ENCODE measurements at places on chromosomes 11 and 22.

GRCh38 chr22:30324014-30324730 is 2.6 kb downstream of the TBC1D10A start:
- no peak for DNase-seq

DNA sequence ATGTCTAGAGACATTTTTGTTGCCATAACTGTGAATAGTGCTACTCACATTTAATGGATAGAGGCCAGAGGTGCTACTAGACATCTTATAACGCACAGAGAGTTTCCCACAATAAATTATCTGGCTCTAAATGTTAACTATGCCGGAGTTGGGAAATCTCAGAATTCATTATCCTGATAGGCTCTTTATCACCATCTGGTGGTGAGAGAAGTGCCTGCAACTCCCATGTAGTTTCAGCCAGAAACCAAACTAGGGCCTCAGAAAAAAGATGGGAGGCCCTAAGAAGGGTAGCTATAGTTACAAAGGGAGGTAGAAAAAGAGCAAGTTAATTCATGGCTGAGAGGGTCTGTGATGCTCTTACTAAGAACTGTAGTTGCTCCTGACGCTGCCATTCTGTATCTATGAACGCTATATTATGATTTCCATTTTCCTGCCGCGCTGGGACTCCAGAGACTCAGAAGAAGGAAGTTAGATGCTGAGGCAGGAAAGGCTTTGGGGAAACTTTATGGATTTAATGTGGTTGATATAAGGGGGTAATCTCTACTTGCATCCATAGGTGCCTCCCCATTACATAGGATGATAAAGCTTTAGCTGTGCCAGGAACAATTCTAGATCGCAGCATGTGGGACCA is 22.9 kb upstream of the MRPL17 start:
- no peak for DNase-seq

- no peak for DNase-seq
Observed at GRCh38 chr11:114890038-114890437, 211.7 kb downstream of the NXPE2 start.

GRCh38 chr11:134725716-134726639 is 313.9 kb upstream of the B3GAT1 start:
- no peak for DNase-seq

DNA sequence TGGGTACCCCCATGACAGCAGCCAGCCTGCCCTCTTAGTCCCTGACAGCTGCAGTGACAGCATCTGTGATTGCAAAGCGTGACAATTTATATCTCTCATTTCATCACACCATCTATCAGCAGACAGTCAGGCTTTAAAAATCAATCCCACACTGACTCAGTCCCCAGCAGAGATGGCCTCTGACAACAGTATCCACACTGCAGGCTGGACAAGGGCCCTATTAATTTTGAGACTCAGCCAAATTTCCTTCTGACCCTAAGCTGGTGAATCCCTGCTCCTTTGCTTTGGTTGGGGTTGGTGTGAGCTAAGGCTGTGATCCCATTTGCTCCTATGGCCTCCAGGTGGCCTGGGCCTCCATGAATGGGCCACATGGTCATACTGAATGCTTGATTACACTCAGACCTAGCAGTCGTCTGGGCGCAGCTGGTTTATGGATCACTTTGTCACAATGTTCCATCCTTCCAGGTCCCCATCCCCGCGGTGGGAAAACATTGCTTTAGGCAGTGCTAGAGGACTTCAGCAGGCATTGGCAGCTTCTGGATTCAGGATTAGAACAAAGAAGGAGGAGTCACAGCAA is 68.2 kb upstream of the B3GAT1 start:
- DNase-seq = no peak

DNA sequence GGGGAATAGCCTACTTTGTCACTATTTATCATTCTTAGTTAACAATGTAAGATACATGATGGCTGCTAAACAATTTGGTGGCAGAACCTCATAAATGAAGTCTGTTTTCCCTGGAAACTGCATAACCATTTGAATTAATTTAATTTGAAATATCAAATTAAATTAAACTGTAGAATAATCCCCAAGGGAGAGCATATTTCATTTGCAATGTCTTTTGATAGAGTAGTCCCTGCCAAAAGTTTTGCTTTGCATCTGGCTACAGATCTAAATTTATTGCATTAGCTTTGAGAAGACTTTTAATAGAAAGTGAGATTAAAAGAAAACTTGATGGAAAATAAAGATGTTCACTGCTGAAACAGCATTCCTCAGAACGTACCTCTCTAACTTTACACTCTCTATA is 246.6 kb downstream of the KIRREL3 start:
- DNase-seq = no peak

All from AG09309 (cell line).